ENCODE measurements at places on chromosomes 2 and 18.

- no peak for DNase-seq
These were observed 59.9 kb downstream of the XRCC5 start for GRCh38 chr2:216169087-216169486.

DNA sequence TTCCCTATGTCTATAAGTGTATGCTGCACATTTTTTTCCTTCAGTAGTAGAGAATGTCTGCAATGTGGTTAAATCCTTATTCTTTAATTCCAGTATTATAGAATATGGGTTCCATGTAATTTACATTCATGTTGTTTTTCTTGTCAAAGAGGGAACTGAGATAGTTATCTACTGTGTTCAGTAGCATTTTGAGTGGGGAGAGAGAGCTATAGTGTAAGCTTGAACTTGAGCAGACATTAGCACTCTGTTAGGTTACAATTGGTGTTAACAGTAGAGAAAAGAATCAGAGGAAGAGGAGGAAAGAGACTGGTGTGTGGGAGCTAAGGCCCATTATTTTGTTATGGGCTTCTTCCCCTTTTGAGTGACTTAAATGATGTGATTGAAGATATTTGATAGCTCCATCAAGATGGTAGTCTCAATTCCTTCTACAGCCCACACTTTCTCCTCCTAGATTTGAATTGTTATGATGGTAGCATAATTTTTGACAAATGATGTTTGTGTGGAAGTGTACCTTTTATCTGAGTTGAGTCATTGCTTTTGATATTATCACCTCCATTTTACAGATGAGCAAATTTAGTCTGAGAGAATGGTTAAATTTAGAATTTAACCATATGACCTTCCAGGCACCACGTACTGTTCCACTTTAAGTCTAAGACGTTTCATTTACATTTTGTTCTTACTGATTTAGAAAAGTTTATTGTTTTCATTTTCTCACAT is 71.3 kb downstream of the FMNL2 start:
- no peak for DNase-seq

- DNase-seq = no peak
These were observed at the start of gene MCFD2 for GRCh38 chr2:46915281-46915810. Gene MCFD2, minus strand, starts transcription at chr2:46915806. Its CDS starts 6,635 bp downstream, at chr2:46909171.

GRCh38 chr2:177268187-177268871 is 3.8 kb upstream of the NFE2L2 start:
- DNase-seq = no peak

GRCh38 chr2:211487733-211488132 is 931.3 kb downstream of the CPS1 start:
- no peak for DNase-seq

DNA sequence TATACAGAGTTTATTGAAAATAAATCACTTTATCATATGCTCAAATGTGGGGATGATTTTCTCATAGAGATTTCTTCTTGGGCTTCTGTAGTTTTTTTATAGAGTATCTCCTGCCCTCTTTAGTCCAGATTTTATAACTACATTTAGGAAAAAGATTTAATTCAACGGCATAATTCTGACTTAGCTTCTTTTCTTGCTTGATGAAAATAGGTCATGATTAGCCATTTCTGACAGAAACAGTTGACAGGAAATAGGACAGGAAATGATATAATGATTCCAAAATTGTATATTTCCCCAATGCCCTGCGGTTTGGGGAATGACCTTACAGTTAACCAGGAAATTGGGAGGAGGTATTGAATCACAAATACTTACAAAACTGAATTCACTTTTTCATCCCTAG is 1531.9 kb upstream of the ACVR2A start:
- DNase-seq = no peak

- no peak for DNase-seq
These were observed 77.3 kb downstream of the TTC21B start for GRCh38 chr2:165876269-165876668.

DNA sequence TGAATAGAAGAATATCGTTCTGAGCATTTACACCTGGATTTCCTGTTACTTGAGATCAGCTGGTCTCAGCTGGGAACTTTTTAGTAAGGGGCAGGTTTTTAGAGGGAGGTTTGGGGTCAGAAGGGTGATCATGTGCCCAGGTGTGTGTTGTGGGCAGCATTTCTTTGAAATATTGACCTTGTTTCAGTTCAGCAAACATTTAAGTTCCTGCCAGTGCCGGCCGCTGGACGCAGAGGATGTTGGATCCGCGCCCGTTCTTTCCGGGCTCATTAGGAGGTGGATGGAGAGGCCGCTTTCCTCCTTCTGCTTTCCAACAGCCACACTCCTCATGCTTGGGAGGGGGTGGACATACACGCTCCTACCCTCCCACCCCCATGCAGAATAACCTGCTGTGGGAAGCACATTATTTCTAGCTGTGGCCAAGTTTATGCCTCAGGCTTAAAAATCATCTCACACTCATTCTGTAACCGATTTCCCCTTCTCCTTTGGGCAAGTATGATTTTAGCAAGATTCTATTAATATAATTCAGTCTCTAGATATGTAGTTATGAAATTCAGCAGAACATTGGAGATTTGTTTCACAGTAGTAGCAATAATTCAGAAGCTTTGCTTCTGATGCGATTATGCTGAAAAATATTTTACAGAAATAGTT is 131.4 kb downstream of the ZNF236 start:
- DNase-seq = peak; percentile 4

GRCh38 chr2:11588228-11589110 is 54.6 kb downstream of the GREB1 start:
- no peak for DNase-seq

- DNase-seq = no peak
These were observed 184.8 kb downstream of the ACKR3 start for GRCh38 chr2:236754271-236754944.

- DNase-seq = no peak
These were observed 7.8 kb downstream of the SULT1C4 start for GRCh38 chr2:108385411-108386071.

- no peak for DNase-seq
These were observed 85.8 kb upstream of the ID2 start for GRCh38 chr2:8595811-8596600.

- DNase-seq = peak; percentile 80
These were observed at the start of gene IMPA2 for GRCh38 chr18:11981192-11981542. Gene IMPA2, plus strand, starts transcription at chr18:11981507. Its CDS starts 163 bp downstream, at chr18:11981670.

DNA sequence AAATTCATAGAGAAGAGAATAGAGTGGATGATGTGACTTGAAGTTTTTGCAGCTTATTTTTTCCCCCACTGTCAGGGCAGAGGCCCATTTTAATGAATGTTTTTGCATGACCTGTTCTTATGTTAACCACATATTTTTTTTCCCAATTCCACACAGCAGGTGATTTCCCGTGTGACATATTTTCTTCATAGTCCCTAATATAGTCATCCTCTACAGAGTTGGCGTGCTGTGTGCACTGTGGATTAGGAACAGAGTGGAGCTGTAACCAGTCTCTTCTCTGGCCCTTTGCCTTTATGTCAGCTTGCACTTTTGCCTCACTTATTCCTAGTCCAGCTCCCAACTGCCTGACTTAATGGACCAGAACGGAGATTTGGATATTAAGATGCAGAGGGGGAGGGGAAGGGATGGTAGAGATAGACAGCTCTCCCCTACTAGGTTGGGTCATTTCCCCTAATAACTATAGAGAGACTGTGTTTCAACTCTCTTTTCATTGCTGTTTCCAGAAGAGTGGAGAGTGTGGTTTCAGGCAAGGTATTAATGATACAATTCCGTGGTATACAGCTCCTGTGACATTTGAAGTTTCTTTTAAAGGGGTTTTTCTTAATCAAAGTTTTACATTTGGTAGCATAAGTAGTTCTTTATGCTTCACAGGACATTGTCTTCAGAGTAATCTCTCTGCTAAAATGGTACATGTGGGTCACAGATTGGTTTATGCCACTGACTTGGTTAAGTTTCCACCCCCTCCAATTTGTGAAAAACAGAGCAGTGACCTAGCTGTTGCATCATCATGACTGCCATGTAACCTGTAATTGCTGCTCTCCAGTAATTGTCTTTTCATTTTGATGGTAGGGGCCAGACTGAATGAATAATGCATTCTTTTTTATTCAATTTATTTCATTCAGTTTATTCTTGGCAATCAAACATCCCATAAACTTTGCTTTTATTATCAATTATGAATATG is 161.3 kb downstream of the HAUS1 start:
- no peak for DNase-seq

- DNase-seq = no peak
These were observed 324.6 kb upstream of the NRP2 start for GRCh38 chr2:205357732-205358131.

- no peak for DNase-seq
These were observed 29.9 kb downstream of the NBAS start for GRCh38 chr2:15531095-15531854.

DNA sequence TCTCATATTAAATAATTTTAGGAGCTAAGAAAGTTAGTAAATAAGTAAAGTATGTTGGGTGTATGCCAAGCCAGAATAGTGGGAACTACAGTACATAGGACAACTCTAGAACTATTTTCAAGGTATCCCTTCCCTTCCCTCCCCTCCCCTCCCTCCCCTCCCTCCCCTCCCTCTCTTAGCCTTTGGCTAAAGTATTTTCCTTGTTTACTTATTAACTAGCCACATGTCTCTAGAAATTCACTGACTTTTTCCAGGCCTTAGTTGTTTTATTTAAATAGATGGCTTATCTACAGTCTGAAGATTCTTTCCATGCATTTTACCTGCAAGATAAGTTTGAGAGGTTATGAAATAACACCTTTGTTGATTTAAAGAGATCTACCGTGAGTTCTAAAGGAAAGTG is 402.1 kb downstream of the PARD3B start:
- no peak for DNase-seq

DNA sequence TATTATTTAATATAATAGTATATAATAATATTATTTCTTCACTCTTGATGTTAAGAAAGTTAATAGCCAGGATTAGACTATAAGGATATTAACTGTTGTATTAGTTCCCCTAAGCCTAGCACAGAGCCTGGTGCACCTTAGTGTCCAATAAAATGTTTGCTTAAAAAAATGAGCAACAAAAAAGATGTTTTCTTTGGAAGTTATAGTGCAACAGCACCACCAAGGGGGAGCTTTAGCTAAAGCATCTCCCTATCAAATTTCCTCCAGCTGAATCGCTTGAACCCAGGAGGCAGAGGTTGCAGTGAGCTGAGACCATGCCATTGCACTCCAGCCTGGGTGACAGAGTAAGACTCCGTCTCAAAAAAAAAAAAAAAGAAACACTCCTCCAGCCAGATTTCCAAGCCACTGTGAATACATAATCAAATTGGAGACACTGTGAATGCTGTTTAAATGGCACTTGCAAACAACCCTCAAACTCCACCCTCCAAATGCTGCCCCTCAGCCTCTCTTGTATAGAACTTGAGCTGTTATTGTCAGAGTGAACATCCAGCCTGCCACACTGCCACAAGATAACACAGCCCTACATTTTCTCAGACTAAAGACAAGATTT is 221.9 kb downstream of the DYM start:
- DNase-seq = no peak

- DNase-seq = peak; percentile 20
These were observed 17.9 kb downstream of the KCNIP3 start for GRCh38 chr2:95314964-95315611.

Measured in SHP77 treated with DMSO at 0.1 percent for 48 hours (cell line).